ENCODE measurements at places on chromosomes 2 and 18.

DNA sequence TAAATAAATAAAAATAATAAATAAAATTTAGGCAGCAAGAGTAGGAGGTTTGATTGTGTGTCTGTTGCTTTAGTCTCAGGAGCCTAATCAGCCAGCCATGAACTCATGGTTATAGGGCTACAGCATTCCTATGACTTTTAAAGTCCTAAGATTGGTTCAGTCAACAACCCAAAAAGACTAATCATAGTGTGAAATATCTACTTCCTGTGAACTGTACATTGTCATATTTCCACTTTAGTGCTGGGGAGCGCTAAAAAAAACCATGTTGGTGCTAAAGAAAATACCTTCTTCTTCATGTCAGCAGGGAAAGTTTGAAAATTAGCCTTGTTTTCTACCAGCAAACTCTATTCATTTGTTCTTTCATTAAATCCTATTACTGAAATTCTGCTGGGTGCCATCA is 521.6 kb downstream of the RNF144A start:
- DNase-seq, result no peak

DNA sequence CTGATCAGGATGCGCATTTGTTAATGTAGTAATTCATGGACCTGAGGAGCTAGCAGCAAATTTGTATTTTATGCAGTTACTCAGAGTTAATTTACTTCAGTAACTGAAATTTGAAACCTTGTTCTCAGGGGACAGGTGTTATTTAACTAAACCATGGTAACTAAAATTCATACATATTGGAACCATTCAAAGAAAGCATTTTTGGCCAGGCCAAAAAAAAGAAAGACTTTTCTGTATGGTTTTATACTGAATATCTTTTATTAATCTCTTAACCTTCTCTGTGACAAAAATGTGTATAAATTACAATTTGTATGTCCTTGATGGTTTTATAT is 4.4 kb upstream of the KLHL23 start:
- DNase-seq, result no peak

GRCh38 chr2:9610781-9611548 is 19.8 kb downstream of the YWHAQ start:
- no peak for DNase-seq

DNA sequence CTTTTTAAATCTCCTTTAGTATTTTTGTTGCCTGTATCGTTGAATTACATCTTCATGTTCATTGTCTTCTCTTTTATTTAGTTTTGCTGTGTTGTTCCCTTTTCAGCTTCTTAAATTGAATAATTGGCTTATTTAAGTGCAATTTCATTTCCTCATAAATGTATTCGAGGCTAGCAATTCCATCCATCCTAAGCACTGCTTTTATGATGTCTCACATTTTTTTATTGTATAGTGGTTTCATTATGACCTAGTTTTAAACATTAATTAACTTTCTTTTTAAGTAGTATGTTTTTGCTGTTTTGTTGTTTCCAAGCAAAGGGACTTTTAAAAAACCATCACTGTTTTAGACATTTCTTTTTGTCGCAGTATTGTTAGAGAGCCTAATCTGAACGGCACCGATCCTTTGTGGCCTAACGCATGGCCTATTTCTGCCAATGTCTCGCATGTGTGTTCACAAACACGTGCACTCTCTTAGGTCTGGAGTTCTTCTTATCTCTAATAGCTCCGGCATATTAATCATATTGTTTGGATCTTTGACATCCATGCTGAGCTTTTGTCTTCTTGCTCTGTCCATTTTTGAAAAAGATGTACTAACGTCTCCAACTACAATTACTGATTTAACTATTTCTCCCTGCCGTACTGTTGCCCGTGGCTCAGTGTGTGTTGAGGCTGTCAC is 59.6 kb upstream of the ZNF516 start:
- no peak for DNase-seq

DNA sequence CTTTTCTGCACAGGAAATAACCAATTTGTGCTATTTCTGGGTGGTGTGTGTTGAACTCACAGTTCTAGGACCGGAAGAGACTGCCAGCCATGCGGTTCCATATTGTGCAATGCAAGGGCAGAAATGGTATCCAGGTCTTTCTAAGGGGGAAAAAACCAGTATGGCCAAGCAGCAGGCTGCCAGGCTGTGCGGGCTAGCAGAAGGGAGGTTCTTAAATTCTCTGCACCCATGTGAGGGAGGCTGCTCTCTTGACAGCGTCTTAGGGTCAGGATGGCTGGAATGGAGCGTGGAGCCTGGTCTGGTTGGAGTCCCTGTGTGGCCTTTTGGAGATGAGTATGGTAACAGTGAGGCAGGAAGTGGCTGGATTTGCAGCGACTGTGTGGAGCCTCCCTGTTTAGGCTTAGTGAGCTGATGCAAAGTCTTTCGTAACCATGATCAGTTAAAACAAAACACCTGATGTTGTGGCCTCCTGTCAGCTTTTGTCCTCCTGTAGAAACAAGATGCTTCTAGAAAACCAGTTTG is 52.6 kb downstream of the NCK2 start:
- DNase-seq, result no peak

- no peak for DNase-seq
Measured at GRCh38 chr2:199018826-199019225, 438.9 kb downstream of the SATB2 start.

- DNase-seq, result no peak
Measured at GRCh38 chr2:10343658-10344057, 41.0 kb downstream of the HPCAL1 start.

DNA sequence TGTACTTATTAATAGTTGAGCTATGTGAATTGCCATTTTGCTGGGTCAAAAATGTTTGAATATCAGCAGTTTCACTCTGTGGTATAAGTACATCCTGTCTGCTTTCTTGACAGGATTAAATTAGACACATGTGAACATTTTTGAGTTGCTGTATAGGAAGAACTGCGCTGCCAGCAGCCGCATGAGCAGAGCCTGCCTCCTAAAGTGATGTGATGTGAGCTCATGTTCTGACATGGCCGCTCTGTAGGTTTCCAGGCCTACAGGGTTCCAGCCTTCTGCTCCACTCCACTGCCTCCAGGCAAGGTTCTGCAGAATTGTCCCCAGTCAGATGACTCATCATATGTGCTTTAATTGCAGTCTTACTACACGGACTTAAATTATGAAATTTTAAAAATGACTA is 119.7 kb upstream of the NFATC1 start:
- no peak for DNase-seq

DNA sequence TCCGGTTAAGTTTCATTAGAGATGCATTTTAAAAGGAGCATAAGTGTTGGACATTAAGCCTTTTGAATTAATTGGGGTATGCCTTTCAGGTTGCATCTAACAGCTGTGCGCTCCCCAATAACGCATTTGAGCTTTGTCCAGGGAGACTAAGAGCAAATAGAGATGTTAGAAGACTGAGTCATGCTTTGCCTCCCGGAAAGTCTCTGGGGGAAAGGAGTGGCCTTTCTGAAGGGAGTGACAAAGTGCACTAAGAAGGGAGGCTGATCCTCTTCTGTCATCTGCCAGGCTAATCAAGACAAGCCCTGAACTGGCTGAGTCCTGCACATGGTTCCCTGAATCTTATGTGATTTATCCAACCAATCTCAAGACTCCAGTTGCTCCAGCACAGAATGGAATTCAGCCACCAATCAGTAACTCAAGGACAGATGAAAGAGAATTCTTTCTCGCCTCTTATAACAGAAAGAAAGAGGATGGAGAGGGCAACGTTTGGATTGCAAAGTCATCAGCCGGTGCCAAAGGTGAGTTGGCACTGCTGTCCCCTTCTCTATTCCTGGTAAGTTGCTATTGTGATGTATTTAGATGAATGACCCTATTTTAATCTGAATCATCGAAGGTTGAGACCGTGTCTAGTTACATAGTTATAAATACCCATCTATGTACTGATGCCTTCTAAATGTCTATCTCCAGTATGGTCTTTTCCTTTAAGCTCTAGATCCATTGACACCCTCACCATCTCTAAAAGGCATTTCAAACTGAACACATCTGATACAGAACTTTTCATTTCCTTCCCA is 12.1 kb downstream of the TTL start:
- DNase-seq, result no peak

DNA sequence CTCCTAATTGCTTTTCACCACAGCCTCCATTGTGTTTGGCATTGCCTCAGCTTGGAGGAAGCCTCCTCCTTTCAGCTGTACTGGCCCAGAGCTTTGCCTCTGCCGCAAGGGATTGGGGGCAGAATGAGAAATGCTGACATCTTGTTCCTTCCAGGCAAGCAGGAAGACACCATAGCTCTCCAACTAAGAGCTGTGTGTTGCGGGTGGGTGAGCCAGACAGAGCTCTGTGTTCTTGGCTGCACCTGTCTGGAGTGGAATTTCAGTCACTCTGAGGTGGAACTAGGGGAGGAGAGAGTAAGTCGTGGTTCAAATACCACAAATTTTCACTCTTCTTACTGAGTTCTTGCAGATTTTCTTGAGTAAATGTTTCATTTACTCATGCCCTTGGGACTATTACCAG is 36.6 kb upstream of the KCNF1 start:
- DNase-seq, result no peak

- no peak for DNase-seq
Measured at GRCh38 chr2:106956416-106956815, 70.4 kb upstream of the ST6GAL2 start.

DNA sequence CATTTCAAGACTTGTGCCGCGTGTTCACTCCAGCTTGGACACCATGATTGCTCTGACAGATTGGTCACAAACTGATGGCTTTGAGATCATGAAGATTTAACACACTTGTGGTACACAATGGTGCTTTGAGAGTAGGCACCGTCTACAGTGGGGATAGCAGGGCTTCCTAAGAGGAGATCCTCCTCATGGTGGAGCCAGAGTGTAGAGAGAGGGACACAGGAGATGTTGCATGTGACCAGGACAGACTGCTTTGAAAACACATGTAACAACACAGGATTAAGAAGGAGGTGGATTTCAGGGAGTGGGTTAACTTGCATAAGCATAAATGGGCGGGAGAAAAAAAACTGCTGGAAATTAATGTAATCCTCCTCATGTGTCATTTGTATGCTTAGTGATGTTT is 95.7 kb upstream of the LINC00305 start:
- no peak for DNase-seq

- no peak for DNase-seq
Measured at GRCh38 chr2:190980630-190981209, 33.3 kb downstream of the STAT1 start.

GRCh38 chr2:175620106-175620505 is 382.0 kb downstream of the LNPK start:
- no peak for DNase-seq
